ENCODE measurements at places on chromosomes 5 and 9.

DNA sequence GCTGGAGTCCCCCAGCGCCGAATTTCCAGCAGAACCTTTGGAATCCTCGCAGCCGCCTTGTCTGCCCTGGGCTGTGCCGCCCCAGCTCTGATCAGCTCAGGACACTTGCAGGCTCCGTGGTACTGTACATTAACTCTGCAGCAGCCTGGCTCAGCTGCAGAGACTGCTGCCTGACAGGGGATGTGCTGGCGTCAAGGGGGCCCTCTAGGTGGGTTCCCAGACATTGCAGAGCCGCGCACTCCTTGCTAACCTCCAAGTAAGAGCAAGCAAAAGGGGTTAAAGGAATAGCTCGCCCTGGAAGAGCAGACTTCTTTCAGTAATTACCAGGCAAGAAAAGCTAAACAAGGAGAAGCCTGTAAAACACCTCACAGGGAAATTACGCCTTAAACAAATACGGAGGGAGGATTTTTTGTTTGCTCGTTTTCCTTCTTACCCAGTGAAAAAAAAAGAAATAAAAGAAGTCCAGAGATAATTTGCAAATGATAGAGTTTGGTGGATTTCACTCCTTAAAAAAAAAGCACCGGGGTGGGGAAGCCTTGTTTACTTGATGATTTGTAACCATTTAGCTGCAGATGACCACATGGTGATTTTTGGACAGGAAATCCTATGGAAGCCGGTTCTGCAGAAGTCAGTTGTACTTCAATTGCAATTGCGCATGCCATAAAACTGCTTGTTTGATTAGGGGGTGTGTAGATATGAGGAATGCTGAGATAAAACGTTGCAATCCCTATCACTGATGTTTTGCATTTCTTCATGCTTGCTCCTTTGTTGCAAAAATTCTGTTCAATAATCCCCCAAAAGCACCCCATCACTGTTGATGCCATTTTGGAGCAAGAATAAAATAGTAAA lies 305.8 kb downstream of the PDE4D start:
- DNase-seq, result no peak

DNA sequence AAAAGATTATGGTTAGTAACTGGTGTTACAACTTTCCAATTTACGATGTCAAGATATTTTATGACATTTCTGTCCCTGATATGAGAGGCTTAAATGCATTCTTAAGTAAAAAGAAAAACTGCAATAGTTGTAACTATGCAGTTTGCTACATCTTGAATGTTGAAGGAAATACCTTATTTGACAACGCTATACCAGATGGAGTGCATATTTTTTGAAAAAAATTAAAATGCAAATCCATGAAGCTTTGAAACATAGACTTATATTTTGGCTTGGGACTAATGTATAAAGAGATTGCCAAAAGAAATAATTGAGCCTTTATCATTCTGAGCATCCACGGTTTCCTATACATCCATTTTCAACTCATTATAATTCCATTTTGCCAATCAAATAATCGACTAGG lies 579.4 kb downstream of the TAF11L14 start:
- no peak for DNase-seq

GRCh38 chr5:78750281-78750680 lies 101.7 kb upstream of the LHFPL2 start:
- no peak for DNase-seq

DNA sequence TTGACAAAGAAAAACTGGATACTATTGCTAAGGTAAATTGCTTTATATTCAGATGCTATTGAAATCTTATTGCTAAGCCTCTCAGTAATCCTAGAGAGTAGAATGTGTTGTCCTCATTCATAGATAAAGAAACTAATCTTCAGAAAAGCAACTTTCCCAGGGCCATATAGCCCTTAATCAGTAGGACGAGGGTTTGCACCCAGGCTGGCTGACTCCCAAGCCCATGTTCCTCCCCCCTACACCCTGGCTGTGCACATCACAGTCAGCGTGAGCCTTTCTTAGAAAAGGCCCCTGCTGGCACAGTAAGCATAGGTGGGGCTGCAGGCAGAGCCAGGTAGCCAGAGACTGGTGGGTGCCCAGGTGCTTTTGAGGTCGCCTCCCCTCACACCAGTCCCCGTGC lies 15.8 kb upstream of the GLIPR2 start:
- no peak for DNase-seq

DNA sequence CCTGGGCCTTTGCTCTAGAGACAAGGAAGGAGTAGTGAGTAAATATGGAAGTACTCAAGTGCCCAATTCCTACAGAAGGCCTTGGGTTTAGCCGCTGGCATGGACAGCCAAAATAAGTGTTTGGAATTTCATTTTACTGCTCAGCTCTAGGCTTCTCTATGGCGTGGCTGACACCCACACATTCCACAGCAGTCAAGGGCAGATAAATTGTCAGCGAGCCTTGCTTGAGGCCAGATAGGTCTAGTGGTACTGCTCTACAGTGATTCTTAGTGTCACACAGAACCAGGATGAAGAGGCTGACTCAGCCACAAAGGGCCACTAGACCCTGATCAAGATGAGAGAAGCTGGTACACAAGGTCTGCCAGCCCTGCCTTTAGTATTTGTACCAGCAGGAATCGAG lies 111.0 kb upstream of the NFIB start:
- DNase-seq, result no peak

- DNase-seq, result peak; percentile 26
Observed at GRCh38 chr9:38362852-38363588, 29.5 kb upstream of the ALDH1B1 start.

GRCh38 chr5:171592736-171593135 lies 173.3 kb downstream of the FGF18 start:
- no peak for DNase-seq

DNA sequence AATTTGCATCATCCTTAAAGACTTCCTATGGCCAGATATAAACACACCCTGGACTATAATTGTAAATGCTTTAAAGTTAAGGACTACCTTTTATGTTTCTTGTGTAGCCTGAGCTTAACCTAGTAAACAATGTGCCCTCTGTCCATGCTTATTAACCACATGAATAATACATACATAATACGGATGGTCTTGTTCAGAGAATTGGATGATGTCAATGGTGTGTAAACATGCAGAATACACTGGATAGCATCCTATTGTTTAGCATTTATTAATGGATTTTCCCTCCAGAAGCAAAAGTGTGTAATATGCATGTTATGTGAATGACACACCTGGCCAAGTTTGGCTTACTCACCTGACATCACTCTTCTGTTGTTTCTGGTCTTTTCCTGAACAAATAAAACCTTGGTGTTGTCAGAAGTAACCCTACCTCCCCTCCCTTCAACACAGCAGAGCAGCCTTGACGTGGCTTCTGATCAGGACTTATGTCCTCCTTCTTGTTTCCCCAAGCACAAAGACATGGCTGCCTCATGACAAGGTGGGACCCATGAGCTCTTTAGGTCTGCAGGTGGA lies 517.9 kb downstream of the MTRR start:
- DNase-seq, result no peak

DNA sequence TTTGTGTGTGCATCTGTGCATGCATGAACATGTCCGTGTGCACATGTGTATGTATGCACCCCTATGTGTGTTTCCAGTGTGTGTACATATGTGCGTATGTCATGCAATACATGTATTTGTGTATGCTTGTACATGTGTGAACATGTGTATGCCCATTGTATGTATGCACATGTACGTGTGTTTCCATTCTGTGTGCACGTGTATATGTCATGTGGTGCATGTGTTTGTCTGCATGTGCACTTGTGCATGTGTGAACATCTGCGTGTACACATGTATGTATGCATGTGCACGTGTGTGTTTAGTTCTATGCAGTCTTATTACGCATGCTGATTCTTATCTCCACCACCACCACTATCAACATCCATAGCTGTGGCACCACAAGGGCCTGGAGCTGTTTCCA lies 403.5 kb upstream of the IRX4 start:
- no peak for DNase-seq

DNA sequence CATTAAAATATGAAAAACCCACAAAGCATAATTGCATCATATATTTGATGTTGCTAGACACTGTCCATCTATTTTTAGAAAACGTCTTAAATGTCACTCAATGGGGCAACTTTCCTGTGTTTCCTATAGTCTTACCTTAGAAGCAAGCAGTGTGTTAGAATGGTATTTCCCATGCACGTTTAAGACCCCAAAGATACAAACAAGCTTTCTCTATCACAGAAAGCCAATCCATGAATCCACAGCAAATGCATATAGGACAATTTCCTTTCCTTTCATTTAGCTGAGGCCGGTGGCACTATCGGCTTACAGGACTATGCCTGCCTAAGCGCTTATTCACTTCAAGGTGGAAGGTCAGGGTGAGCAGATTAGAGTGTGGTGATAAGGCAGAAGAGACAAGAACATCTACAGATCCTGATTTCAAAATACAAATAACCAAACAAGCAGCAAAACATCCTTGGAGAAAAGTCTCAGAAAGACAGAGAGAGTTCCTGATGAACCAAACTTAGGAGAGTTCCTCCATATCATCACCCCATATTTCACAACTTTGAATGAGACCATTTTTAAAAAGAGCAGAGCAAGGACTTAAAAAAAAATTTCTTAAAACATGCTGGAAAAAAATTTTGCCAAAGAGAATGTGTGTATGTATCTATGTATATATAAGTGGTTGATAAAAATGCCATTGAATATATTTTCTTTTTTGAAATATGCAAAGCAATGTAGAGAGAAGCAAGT lies 57.2 kb downstream of the MEF2C start:
- no peak for DNase-seq

DNA sequence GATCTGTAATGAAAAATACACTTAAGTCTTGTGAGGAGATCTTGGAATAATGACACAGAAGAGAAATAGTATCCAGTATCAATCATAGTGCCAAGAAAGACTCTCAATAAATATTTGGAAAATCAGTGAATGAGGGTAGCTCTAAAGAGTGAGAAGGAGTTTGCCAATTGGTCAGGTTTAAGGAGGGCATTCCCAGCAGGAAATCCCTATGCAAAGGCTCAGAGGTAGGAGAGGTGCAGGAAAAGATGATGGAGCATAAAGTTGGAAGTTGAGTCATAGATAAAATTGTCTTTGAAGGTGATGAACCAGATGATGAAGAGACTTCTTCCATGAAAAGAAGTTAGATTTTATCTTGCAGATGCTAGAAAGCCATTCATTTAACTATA lies 27.8 kb downstream of the TNPO1 start:
- no peak for DNase-seq

GRCh38 chr9:13378154-13378553 lies 98.7 kb upstream of the MPDZ start:
- DNase-seq, result no peak

GRCh38 chr9:36127652-36128244 lies 8.8 kb upstream of the GLIPR2 start:
- no peak for DNase-seq

DNA sequence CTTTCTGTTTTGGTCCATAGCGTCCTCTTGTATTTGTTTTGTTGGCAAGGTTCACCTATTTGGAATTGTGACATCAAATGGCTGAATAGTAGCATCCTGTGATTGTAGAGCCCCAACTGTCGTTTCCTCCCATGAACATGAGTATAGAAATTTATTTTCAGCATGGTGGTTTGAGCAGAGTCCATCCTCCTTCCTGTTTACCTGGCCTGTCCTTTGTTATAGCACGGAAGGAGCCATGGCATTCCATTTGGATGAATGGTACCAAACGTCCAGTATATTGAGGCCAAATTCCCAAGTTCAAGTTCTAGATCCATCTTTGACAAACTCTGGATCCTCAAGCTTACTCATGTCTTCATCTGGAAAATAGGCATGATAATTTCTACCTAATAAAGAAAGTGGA lies 16.8 kb downstream of the RASGRF2 start:
- no peak for DNase-seq

GRCh38 chr5:96434201-96434645 lies 1.2 kb upstream of the PCSK1 start:
- DNase-seq, result peak; percentile 66

DNA sequence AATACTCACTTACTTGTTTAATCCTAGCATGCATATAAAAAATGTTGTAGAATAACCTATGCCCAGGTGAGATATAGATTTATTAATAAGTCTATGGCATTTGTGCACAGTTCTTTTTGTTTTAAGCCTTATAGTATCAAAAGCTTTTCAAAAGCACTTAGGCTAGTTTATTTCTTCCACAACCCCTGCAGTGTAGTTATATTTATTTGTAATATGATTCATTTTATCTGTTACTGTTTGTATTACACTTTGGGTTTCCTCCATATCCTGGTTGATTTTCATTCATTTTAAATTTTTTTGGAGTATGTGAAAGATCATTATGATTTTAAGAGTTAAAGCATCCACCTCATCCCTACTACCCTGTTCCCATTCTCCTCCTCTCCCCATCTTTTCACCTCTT lies 18.8 kb upstream of the ARHGEF28 start:
- no peak for DNase-seq

DNA sequence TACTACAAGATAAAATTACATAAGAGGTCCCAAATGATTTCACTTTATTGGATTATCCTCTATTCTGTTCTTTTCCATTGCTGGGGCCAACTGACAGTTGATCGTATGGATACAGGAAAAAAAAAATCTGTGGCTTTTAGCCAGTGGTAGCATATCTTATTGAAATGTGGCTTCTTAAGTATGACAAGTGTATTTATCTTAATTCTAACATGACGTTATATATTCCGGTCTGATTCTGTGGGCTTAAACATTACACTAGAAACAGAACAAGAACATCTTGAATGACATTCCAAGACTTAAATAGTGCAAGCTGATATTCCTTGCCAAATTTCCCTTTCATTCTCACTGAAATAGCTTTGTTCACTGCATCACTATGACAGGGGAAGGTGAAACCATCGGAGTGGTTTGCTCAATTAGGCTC lies 117.9 kb downstream of the INSYN2B start:
- DNase-seq, result no peak

DNA sequence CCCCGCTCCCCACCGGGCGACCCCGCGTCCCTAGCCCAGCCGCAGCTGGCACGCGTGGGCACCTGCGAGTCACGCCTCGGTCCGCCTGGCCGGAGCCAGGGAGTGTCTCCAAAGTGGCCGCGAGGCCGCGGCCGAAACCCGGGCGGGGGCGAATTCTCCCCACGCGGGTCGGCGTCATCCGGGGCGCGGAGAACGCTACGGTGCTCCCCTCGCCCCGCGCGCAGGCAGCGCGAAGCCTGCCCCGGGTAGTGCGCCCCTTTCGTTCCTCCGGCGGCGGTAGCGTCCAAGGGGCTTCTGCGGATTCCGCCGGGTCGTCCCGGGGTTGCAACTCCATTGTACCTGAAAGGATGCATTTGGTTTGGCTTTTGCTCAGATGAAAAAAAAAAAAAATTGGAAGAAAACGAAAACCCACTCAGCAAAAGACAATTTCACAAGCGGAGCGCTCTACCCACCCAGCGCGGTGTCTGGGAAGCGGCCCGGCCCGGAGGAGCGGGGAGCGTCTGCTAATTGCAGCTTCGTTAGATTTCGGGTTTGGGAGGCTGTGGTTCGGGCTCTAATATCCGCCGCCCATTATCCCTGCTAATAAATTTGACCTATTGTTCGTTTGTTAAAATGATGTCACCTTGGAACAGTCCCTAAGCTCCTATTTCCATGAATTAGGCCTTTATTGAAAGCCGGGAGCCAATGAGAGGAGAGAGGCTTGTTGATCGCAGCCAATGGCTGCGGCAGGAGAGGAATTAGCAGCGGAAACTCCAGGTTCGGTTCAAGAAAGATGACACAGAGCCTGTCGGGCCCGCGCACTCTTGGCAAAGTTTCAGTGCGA lies at the start of gene TLX3:
Gene TLX3 (plus strand): TSS at position 796 of the 823 bp plus-strand sequence. CDS start 118 bp downstream, outside the sequence.
- DNase-seq, result no peak

GRCh38 chr5:123512611-123513461 lies 859 bp downstream of the CSNK1G3 start:
- peak; percentile 45 for DNase-seq
